Caco-2 (cell line): ENCODE measurements at places on chromosomes 13 and 19.

DNA sequence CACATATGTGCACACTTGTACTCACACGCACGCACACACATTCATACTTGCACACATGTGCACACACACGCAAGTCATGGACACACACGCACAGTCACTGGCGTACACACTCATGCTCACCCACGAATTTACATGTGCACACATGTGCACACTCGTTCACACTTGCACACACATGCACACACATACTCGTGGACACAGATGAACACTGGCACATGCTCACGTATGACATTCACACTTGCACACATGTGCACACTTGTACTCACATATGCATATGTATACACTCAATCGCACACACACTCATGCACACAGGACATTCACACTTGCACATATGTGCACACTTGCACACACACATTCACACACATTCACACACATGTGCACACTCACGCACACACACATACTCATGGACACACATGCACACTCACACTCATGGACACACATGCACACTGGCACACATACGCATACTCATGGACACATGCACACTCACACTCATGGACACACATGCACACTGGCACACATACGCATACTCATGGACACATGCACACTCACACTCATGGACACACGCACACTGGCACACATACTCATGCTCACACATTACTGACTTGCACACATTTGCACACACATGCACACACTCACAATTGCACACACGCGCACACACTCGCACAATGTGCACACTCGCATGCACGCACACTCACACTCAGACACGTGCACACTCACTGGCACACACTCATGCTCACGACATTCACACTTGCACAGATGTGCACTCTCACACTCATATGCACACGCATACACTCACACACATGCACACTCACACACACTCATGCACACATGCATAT is 9.5 kb downstream of the SBK2 start:
- DNase-seq, result no peak

GRCh38 chr13:98813993-98814392 is 61.5 kb upstream of the SLC15A1 start:
- DNase-seq, result no peak

- no peak for DNase-seq
Observed at GRCh38 chr13:32840989-32841713, 175.1 kb upstream of the KL start.

GRCh38 chr13:63481334-63481733 is 2065.7 kb upstream of the PCDH20 start:
- DNase-seq, result no peak

DNA sequence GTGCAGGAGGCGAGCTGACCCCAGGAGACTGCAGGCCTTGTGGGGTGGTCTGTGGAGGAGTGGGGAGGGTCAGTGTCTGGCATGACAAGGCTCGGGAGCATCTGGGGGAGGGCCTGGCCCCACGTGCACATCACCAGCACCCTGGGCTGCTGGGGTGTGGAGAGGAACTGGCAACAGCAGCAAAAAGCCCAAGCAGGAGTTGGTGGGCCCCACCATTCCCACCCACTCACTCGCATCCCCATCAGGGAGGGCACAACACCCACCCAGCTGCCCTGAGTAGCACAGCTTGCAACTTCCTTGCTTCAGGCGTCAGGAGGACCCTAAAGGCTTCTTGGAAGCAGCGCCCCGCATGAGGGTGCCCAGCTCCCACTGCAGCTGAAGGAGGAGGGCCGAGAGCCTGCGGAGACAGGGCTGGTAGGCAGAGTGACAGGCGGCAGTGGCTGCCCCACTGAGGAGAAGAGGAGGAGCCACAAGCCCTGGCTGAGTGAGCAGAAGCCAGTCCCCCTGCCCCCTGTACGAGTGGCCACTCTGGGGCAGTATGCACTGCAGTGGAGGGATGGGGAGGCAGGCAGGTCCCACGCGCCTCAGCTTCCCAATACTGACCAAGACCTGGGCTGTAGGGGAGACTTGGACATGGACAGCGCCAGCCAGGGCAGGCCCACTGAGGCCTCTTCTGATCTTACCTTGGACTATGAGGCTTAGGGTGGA is 26.5 kb downstream of the ELL start:
- DNase-seq, result no peak

- no peak for DNase-seq
Observed at GRCh38 chr13:112845511-112846144, 123.4 kb upstream of the MCF2L start.
